ENCODE measurements at places on chromosomes 7 and 10.

DNA sequence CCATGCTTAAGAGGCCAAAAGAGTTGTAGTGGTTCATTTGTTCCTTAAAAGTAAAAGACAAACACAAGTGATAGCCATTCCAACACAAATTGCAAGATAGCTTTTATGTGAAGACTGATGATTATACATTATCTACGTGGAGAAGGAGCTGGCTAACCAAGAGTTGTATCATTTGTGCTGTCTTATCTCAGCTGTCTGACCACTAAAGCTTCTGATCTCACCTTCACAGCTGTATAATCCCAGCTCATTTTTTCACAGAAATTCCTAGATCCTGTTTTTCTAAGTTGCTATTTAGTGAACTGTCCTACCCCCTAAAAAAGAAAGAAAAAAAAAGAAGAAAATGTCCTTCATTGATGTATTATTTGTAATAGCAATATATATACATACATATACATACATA is 9.8 kb downstream of the USP6NL start:
- no peak for DNase-seq

GRCh38 chr10:82575318-82575717 is 700.3 kb downstream of the NRG3 start:
- DNase-seq, result no peak

DNA sequence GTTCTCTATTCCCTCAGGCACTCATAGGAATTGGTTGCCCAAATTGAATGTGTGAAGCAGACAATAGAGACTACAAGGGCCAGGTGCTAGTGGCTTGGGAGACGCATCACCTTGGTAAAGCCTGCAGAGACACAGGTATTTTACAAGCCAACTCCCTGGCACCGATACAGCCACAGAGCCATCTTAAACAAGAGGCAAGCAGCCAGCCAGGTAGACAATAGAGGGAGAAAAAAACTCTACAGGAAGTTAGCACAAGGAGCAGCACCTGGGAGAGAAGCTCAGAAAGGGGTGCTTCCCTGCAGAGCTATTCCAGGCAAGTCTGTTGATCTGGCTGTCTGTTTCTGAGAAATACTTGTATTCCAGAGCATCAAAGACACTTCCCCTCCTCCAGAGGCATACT is 43.0 kb upstream of the CDK1 start:
- DNase-seq, result no peak

DNA sequence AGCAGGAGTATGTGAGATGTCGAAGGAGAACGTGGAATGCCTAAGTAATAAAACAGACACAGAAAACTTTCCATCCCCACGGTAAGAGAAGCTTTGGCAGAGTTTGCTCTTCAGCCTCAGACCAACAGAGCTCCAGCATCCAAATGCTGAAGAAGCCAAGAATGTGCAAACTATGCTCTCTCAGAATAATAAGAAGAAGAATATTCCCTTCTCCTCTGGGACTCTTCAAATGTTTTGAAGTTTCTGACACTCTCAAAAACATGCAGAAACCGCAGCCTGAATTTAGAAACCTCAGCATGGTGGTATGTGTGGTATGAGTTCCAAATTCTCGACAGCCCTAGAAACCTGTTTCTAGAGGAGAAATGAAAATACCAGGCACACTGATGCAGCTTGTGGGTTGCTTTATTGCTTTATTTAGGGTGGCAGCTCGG is 113.3 kb downstream of the KCNMA1 start:
- no peak for DNase-seq

DNA sequence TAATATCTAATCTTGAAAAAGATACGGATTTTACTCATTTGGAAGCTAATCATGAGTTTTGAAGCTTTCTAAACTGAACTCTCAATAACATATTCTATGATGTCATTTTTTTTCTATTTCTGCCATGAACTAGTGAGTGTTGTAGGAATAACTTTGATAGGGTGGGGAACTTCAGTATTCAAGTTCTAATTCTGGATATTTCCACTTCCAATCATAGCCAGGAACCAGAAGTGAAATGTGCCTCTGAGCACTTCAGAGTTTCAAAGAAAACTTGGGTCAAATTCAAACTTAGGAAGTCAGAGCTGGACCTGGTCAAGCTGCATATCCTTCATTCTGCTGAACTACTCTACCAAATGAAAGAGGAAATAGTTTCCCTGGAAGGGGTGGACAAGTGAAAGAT is 847 bp downstream of the AGMO start:
- DNase-seq, result no peak

GRCh38 chr10:31288001-31288400 is 31.0 kb upstream of the ZEB1 start:
- DNase-seq, result no peak

DNA sequence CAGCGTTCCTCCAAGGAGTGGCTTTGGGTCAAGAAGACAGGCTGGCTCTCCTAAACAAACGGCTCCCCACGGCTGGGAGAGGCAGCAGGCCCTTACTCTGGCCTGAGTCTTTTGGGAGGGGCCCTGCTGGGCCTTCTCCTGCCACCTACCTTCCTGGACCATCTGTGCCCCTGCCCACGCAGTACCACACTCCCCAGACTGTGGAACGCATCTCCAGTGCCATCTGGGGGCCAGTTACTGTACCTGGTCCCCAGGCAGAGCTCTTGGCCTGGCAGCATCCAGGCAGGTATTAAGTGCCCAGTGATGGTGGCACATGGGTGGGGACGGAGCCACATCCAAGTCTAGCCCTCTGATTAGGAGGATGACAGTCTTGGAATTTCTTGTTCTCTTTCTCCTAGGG is 14.4 kb downstream of the ALKBH4 start:
- DNase-seq, result no peak

DNA sequence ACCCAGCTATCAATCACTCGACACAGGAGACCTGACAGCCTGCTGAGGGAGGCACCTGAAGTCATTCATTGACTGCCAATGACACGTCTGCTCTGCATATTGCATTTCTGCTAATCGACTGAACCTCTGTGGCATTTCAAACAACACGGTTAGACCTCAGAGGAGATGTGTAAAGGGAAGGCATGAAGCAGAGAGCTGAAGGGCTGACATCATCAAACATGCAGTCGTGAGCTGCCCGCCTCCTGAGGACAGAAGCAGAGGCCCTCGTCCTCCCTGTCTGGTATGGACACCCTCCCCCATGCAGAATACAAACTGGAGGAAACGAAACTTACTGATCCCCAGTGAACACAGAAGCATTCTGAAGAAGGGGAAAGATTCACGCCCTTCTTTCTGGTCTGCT is 462.6 kb upstream of the MGMT start:
- no peak for DNase-seq

DNA sequence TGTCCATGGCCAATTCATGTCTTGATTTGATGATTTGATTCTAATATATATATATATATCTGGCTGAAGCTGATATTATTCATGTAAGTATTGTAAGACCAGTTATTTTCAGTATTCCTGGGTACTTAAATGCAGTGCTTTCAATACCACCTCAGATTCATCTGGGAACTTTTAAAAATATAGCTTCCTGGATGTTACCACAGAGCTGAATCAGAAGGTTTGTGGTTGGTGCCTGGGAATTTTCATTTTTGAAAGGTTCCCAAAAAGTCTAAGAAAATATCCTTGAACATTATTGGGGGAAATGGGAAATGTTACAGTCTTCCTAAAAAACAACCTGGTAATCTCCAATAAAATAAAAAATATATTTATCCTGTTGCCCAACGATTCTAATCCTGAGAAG is 10.7 kb upstream of the PPP3CB start:
- DNase-seq, result no peak

- no peak for DNase-seq
Observed at GRCh38 chr10:4771554-4772201, 54.3 kb upstream of the AKR1E2 start.

- DNase-seq, result no peak
Observed at GRCh38 chr7:45021604-45022296, 21.7 kb downstream of the CCM2 start.

GRCh38 chr7:54629771-54630170 is 87.6 kb downstream of the VSTM2A start:
- DNase-seq, result no peak

DNA sequence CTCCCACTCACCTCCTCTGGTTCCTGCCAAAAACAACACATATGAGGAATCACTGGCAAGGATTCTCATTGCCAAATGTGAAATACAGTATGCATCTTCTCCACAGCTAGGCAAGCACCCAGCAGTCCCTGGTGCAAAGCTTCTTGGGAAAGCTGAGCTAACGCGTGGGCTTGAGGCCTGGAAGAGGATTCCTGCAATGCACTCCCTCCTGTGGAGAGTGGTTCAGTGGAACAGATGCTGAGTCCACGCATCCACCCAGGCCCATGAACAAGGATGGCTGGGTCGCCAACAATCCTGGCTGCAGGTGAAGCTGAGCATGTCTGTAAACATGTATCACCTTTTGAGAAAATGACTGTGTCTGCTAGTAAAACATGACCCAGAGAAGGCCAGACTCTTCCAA is 113.2 kb upstream of the CHST15 start:
- DNase-seq, result no peak

GRCh38 chr7:99597762-99598501 is at the start of gene TMEM225B:
Gene TMEM225B (plus strand): TSS chr7:99598267. CDS start chr7:99604389, 6,122 bp downstream.
- DNase-seq, result no peak

- no peak for DNase-seq
Observed at GRCh38 chr7:70587739-70588138, 544.2 kb upstream of the GALNT17 start.

GRCh38 chr10:76088980-76089379 is 657.6 kb downstream of the LRMDA start:
- no peak for DNase-seq
